ENCODE measurements at places on chromosomes 6 and 20.

GRCh38 chr6:118546164-118546879 lies 1.8 kb upstream of the PLN start:
- DNase-seq: no peak

- no peak for DNase-seq
Measured at GRCh38 chr20:34402461-34402860, 39.4 kb downstream of the ITCH start.

- DNase-seq: no peak
Measured at GRCh38 chr6:10449751-10450150, 34.9 kb upstream of the TFAP2A start.

GRCh38 chr6:110353457-110354001 lies 4.6 kb downstream of the METTL24 start:
- DNase-seq: no peak

DNA sequence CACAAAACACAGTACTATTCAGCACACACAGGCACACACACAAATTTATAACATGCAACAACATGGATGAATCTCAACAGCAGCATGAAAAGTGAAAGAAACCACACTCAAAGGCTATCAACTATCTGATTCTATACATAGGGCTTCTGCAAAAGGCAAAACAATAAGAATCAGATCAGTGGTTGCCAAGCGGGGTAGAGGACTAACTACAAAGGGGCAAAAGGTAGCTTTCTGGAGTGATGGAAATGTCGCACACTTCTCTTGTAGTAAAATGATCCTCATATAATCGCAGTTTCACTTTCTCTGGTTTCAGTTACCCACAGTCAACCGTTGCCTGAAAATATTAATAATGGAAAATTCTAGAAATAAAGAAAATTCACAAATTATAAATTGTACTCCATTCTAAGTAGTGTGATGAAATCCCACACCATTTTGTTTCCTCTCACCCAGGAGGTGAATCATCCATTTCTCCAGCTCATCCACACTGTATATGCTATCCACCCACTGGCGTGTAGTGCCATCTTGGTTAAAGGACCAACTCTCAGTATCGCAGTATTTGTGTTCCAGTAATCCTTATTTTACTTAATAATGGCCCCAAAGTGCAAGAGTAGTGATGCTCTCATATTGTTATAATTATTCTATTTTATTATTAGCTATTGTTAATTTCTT lies 12.8 kb upstream of the PLN start:
- no peak for DNase-seq

DNA sequence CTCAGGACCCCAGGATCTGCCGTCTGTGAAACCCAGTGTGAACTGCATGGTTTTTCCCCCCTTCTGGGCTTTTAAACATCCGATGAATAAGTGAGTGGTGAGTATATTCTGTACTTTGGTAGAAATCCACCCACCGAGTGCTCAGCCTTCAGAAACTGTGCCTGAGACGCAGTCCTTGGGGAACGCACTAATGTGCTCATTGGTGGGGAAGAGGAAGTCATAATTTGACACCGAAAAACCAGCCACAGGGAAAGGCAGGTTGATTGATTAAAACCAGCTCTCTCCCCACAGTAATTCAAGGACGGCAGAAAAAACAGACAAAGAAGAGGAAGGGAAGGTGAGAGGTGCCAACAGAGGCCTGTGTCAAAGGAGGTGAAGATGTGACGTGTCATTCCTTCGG lies 21.7 kb downstream of the EDN3 start:
- no peak for DNase-seq

DNA sequence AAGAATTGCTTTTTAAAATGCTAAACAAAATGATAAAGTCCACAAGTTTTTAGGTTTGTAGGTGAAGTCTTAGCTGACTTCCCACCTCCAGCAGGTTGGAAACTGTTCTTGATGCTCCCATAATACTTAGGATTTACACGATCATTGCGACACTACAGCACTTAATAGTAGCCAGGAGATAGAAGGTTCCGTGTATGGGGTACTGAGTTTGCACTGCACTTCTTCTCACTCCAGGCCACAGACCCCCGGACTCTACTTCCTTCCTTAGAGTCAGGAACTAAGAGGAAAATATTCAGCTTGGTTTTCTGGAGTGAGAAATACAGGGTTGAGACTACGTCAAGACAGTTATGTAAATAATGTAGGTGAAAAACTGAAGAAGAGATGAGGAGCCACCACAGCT lies 56.1 kb upstream of the SGK1 start:
- DNase-seq: no peak

GRCh38 chr20:52083627-52084232 lies 107.8 kb downstream of the ZFP64 start:
- DNase-seq: peak; percentile 34

- no peak for DNase-seq
Measured at GRCh38 chr6:126307849-126308248, 32.1 kb upstream of the CENPW start.

- DNase-seq: no peak
Measured at GRCh38 chr20:24677626-24678315, 208.3 kb downstream of the SYNDIG1 start.

DNA sequence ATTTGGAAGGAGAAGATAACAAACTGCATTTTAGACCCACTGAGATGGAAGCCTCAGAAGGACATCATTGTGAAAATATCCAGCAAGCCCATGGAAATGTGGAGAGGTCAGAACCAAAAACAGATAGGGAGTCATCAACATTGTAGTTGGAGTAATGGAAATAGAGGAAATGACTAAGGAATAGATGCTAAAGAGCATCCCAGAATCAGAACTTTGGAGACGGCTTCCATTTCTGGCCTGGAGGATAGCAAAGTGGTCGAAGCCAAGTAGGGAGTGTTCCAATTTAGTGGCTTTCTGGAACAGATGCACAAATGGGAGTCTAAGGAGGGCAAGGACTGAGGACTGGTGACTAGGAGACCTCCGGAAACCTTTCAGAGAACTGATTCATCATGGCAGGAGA lies 3.6 kb downstream of the BEND6 start:
- no peak for DNase-seq

- no peak for DNase-seq
Measured at GRCh38 chr6:151565940-151566339, 72.1 kb downstream of the CCDC170 start.

DNA sequence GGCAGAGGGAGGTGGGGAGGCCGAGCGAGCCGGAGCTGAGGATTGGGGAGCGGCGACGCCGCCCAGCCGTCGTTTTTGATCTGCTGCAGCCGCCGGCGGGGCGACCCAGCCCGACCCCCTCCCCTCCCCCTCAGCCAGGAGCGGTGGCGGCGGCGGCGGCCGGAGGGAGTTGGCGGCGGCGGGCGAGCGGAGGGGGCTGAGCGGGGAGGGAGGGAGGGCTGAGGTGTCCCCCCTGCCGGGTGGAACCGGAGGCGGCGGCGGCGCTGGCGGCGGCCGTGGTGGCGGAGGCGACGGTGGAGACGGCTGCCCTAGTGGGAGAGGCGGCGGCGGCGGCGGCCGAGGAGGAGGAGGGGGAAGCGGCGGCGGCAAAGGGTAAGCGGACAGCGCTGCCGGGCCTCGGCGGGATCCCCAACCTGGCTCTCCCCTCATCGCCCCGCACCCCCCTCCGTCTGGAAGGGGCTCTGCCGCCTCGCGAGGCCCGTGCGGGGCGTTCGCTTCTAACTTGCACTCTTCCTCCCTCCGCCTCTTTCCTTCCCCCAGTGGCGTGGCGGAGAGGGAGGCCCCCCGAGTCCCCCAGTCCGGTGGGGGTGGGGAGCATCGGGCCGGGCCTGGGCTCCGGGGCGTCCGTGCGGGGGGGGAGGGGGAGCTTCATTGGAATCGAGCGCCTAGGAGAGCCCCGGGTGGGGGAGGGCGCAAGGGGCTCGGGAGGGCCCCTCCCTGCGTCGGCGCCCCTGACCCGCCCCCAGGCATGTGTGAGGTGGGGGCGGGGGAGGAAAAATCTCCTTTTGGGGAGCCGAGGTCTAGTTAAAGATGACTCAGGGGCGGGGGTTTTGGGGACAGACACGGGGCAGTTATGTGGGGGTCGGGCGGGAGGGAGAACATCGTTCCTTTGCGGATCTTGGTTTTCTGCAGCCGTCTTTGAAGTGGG lies at the start of gene TAB2:
TAB2 (plus strand) TSS at position 69 of the 928 bp plus-strand sequence. CDS start 52,286 bp downstream, outside the sequence.
- DNase-seq: no peak

Data from PC-9 (cell line).